ENCODE measurements at places on chromosomes 5 and 9.

GRCh38 chr5:157109744-157110143, 900 bp upstream of the HAVCR2 start:
- no peak for DNase-seq

GRCh38 chr5:143497749-143498148, 94.3 kb upstream of the NR3C1 start:
- no peak for DNase-seq

DNA sequence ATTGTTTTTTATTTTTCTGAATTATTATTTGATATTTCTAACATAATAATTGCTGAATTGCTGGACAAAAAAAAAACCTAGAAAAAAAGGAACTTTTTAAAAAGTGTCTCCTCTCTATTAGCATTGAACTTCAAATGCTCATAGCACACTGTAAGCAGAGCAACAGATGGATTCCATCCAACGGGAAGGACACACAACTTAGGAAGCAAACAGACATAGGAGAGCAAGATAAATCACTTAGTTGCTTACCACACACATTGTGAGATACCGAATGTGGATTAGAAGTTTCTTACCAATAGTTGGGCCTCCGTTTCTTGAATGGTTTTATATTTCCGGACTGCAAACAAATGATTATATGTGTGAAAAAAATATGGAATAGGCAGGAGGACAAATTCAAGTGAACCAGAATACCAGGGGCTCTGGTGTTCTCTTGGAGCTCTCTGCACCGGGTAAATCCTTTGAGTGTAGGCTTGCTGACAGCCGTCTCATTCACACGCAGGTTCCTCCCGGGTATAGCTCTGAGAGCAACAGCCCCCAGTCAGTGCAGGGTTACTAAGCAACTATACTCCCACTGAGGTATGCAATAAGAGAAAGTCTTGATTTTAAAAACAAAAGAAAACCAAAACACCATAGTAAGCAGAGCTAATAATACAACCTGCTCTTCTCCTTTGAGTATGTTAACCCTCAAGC, 217.6 kb downstream of the TMEM167A start:
- no peak for DNase-seq

DNA sequence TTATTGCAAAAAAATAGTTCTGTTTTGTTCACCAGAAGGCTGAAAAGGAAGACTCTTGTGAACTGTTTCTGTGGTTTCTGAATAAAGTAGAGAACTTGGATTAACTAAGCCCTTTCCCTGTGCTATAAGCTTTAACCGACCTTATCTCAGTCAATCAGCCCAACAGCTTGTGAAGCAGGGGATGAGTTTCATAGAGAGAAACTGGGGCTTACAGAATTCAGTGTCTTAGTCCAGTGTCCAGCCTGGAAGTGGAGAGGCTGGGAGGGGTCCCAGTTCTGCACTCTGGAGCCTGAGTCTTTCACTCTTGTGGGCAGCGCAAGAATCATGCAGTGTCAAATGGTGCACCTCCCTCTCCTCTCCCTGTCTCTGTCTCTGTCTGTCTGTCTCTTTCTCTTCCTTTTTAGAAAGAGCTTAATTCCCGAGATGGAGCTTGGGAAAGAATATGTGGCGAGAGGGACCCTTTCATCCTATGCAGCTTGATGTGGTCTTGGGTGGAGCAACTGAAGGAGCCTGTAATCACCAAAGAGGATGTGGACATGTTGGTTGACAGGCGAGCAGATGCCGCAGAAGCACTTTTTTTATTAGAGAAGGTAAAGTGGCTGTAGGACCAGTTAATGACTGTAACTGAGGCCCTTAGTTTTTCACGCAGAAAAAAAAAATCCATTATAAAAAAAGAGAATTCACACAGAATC, 17.0 kb downstream of the PTPDC1 start:
- no peak for DNase-seq

DNA sequence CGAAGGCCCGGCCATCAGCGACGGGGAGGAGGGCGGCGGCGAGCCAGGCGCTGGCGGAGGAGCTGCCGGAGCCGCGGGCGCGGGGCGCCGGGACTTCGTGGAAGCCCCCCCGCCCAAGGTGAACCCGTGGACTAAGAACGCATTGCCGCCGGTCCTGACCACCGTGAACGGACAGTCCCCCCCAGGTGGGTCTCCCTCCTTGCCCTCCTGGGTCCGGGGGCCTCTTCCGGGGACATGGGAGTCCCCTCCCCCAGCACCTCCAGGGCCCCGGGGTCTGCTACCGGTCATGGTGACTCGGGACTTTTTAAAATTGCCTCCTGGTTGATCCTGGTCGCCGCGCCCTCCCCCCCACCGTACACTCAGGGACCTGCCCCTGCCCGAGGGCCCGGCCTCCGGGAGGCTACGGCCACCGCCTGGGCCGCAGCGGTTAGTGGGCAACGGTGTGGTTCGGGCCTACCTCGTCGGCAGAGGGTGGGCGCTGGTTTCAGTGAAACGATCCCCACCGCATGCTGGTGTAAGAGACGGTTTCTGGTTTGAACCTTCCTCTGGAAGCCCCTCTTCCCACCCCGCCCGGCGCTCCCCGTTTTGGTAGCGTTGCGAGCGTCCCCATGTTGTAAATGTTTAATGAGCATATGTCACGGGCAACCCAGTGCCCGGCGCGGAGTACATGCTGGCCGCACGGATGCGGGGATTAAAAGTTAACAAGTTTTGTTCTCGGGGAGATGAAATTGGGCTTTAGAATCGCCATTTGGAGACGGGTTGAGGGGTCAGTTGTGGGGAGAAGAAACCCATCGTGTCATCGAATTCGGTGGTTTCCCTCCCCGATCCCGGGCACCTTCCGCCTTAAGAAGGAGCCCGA, 1.1 kb downstream of the LARP1 start:
- DNase-seq, result peak; percentile 15

DNA sequence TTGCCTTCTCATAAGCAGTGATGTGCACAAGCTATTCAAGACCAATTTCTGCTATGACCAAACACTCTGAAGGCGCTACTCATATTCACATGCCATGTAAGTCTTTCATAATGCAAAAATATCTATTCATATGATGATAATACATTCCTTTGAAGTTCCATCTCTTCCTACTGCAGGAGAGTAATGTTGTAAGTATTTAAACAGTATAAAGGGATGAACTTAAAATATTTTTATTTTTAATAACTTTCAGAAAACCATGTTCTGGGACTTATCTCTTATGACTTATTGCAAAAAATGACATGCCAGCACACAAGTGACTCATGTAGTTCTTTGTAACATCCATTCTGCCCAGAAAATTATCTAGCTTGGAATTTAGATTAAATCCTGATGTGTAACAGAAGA, 376.4 kb downstream of the KCTD16 start:
- DNase-seq, result no peak

DNA sequence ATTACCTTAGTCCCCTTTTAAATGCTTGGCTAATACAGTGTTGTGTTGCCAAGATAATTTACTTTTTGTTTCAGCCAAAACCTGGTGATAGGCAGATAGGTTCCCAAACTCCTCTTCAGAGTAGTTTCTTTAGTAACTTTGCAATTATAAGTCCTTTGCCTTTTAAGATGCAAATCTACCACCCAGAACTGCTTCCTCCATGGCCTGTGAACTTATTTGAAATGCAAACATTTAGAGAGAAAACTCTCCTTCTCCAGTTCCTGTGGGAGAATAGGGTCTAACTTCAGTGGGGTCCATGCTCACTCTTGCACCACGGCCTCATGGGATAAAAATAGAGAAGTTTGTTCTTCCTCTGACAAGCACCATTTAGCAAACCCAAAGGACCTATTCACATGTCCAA, 1955.4 kb upstream of the CDH6 start:
- no peak for DNase-seq

DNA sequence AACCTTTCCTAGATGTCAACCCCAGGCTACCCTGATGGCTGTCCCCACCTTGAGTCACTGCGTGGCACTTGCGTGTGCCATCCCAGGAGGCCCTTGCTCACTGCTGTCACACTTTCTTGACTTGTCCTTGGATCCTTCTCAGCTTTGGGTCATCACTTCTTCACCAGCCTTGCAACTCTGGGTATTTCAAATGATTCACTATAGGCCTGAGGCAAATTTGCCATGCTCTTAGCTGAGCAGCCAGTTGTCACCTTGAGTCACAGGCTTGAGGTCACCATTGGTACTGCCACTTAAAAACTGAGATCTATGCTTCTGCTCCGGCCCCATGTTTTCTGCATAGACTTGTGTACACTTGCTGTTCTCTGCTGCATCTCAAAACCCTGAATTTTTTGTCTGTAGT, 84.7 kb downstream of the BASP1 start:
- no peak for DNase-seq

GRCh38 chr5:149195337-149195887, 54.1 kb downstream of the ABLIM3 start:
- no peak for DNase-seq

DNA sequence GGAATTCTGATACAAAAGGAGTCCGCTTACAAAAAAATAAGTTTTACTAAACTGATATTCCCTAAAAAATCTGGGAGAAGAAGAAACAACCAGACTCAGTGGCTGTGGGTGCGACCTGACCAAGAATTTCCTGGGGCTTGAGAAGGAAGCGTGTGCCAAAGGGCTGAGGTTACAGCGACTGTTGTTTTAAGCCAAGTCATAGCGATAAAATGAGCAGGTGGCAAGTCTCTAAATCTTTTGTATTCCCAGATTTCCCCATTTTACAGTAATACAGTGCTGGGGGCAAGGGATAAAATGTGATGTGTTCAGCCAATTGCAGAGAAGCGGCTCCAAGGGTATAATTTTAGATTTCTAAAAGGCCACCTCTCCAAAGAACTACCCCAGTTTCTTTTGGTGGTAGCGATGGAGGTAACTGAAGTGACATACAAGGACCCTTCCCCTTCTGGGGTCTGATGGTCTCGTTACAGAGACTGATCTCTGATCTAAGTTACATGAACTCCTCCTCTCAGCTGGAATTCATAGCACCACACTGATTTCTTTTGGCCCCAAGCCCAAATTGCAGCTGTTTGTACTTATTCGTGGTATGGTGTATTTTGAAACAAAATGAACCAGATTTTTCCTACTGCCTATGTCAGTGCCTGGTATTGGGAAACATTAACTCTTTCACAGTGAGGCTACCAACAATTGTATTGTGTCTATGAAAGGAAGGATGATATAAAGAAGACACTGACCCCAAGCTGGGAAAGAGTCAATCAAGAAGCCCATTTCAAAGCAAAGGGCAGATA, 41.6 kb downstream of the LPAR1 start:
- no peak for DNase-seq

DNA sequence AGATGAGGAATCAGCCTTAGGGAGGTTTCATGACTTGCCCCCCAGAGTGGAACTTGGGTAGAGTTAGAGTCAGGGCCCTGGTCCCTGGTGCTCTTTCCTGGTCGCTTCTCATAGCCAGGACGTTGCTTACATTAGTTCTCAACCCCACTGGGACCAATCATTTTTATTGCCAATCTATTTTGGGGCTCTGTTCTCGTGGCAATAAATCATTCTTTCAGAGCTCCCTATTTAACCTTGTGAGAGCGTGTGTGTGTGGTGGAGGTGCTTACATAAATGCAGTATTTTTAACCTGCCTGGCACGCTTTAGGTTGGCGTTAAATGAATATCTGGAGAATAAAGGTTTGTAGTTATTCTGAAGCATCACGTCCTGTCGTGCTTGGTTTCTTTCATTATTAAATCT, 4.1 kb downstream of the TRIO start:
- no peak for DNase-seq

GRCh38 chr5:125604104-125604503, 819.1 kb upstream of the GRAMD2B start:
- no peak for DNase-seq

GRCh38 chr9:6040077-6040476, 24.7 kb upstream of the RANBP6 start:
- no peak for DNase-seq

DNA sequence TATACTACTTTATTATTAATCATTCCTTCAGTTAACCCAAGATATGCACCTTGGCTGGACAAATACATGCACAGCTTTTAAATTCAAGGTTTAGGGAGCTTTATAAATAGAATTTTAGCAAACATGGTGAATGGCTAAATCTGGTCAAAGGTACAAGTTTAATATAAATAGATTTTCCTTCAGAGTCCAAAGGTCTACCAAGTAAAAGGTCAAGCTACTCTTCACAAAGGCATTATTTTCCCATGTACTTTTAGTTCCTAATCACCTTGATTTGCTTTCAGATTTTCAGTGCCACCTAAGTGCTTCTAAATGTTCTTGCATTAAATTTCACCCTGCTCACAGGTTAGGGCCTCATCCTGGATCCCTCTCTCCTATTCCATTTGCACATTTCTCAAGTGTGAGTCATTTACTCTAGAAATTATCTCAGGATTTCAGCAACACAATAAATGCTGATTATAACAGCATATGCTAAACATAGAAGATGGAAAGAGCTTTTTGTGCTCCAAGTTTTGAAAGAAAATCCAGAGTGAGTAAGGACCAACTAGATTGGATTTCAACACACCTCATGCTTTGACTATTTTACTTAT, 459.4 kb upstream of the ITGA1 start:
- DNase-seq, result no peak

DNA sequence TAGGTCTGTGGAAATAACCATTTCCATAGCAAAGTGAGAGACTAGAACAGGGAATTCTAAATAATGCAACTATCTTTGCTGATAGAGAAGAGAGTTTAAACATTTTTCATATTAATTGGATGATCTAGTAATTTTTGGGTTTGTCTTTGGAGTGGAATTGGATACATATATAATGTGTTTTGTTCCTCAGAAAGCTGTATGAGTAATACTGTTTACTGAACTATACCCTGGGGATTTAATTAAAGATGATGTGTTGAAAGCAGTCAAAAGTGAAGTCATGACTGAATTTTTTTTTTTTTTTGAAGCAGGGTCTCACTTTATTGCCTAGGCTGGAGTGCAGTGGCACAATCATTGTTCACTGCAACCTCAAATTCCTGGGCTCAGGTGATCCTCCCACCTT, 17.9 kb downstream of the FER start:
- DNase-seq, result no peak

GRCh38 chr5:140336388-140336787, 10.0 kb downstream of the HBEGF start:
- DNase-seq, result no peak

- DNase-seq, result no peak
These were observed 105.7 kb upstream of the RANBP3L start for GRCh38 chr5:36407396-36407795.

- no peak for DNase-seq
These were observed at the start of gene PCDHA8 for GRCh38 chr5:140840978-140841962. TSS of gene PCDHA8 (plus strand) at chr5:140841187. CDS start at chr5:140841322, 135 bp downstream.

DNA sequence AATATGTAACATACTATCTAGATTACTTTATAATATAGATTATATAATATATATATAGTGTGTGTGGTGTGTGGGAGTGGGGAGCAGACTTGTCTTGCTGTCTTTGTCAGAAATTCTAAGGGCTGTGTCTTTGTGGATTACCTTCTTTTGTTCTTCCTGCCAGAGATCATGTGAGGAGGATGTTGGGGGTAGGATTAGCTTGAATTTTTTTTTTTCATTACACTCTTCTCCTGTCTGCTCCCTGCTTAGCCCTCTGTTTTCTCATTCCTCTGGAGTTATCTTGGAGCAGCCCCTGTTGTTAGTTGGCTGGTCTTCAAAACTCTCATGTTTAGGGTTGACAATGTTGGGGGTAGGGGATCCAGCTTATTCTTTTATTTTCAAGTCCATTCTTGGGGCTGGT, 21.0 kb upstream of the C9orf40 start:
- no peak for DNase-seq

Data from T-helper 9 cell (primary cell).